ENCODE measurements at places on chromosomes 6 and 20.

DNA sequence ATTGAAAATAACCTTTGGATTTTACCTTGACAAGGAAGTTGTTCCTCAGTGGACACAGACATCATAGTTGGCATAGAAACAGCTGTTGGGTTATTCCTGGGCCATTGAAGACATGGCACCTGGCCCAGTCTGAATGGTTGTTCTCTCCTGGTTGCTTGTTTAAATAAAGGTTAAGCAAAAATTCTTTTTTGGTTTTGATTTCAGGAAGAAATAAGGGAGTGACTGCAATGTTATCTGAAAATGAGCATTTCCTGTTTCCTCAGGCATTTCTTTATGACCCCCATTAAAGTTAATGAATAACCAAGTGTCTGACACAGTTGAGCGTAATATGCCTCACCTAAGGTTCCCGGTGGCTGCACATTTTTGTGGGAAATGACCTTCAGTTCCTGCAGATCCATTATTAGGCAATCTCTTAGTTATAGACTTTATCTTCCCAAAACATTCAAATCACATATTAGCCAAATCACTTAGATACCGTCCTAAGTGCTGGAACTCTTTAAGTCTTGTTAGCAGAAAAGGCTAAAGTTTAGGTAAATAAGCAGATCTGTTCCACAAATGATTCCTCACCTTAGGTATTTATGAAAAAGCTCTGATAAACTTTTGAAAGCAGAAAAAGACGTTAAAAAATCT is 648.7 kb upstream of the FLRT3 start:
- DNase-seq: no peak

GRCh38 chr6:150720774-150721233 is 121.1 kb downstream of the PLEKHG1 start:
- DNase-seq: no peak

DNA sequence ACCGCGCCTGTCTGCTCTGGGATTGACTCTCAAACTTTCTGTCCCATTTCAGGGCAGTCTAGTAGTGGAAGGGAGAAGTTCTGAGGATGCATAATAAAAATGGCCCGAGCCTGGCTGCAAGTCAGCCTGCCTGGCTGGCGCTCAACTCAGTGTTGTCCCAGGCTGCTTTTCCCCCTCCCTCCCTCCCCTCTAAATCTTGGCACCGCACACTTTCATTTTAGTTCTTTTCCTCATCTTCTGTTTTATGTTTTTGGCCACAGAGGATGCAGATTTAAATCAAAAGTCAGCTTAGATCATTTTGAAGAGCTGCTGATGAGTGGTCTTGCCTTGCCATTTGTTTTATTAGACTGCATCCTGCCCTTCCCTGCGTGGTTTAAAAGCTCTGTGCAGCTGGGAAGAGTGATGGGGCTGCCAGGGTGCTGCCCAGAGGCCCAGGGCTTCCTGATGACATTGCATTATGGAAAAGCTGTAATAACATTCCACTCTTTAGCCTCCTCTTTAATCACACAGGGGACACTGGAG is 6.5 kb upstream of the UQCC2 start:
- peak; percentile 79 for DNase-seq

GRCh38 chr6:133254552-133255228 is 13.5 kb downstream of the EYA4 start:
- no peak for DNase-seq

DNA sequence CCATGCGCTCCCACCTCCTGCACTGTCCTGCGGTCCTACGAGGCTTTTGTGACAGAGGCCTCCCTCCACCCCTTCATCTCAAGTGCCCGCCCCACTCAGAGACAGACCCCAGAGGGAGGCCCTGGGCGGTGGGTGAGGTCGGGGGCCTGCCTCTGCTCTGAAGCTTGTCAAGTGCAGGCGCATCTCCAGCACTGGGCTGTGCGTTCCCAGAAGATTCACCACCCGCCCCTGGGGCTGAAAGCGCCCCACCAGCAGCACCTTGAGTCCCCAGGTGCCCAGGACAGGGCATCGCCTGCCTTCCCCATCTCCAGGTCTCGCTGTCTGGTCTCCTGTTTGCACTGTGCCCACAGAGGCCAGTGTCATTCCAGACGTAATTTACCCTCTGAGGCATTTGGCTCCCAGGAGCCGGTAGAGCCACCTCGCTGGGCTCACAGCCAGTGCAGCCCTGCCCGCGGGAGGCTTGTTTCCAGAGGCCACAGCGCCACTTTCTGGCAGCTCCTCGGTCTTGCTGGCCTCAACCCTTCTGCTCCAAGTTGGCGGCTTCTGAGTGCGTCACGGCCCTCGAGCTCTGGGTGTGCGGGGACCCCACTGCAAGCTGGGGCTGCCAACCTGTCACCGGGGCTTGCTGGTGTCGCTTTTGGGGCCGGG is 191.1 kb downstream of the TAF4 start:
- no peak for DNase-seq

DNA sequence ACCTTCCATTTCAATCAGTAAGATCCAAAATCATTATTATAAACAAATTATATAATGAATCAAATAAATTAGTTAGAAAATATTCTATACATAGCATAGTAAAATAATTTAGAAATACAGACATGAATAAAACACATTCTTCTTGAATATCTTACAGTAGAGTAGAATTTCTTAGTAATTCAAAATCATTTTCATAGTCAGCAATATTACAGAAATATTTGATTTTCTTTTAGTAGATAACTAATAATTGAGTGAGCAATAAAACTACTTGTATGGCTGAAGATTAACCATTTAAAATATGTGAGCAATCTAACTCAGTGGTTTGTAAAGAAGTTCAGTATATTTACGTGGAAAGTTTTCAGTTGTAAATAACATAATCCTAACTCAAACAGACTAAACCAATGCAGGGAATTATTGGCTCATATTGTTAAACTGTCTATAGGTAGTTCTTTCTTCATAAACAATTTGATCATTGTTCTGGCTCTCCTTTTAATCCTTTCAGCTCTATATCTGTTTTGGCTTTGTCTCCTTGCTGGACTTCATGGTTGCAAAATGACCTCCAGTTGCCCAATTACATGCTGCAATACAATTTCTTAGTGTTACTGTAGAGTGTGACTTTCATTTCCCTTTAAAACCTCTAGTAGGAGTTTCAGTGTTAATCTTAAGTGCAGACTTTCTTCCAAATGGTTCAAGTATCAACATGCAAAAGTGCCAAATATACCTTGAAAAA is 307.5 kb downstream of the EYS start:
- DNase-seq: no peak

- no peak for DNase-seq
These were observed 30.0 kb upstream of the ARHGAP18 start for GRCh38 chr6:129740013-129740412.

GRCh38 chr6:143264986-143265764 is 185.3 kb downstream of the ADAT2 start:
- DNase-seq: no peak

GRCh38 chr6:30823534-30823865 is 60.8 kb upstream of the DDR1 start:
- no peak for DNase-seq

DNA sequence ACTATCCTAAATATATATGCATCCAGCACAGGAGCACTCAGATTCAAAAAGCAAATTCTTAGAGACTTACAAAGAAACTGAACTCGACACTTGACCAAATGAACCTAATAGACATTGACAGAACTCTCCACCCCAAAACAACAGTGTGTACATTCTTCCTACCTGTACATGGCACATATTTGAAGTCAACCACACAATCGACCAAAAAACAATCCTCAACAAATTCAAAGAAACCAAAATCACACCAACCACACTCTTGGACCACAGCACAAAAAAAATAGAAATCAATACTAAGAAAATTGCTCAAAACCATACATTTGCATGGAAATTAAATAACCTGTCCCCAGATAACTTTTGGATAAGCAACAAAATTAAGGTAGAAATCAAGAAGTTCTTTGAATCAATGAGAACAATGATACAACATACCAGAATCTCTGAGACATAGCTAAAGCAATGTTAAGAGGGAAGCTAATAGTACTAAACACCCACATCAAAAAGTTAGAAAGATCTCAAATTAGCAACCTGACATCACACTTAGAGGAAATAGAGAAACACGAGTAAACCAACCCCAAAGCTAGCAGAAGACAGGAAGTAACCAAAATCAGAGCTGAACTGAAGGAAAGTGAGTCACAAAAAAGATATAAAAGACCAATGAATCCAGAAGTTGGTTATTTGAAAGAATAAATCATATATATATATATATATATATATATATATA is 12.5 kb upstream of the TREM1 start:
- DNase-seq: no peak

GRCh38 chr6:125658136-125658535 is 91.3 kb upstream of the HEY2 start:
- no peak for DNase-seq

GRCh38 chr20:371755-372542 is 8.6 kb upstream of the TRIB3 start:
- peak; percentile 50 for DNase-seq

GRCh38 chr6:148760568-148761526 is 14.0 kb downstream of the UST start:
- peak; percentile 88 for DNase-seq

- no peak for DNase-seq
These were observed at the start of gene TTBK1 for GRCh38 chr6:43242908-43243663. Gene TTBK1, plus strand, starts transcription at chr6:43243481. Its CDS starts 3,180 bp downstream, at chr6:43246661.

DNA sequence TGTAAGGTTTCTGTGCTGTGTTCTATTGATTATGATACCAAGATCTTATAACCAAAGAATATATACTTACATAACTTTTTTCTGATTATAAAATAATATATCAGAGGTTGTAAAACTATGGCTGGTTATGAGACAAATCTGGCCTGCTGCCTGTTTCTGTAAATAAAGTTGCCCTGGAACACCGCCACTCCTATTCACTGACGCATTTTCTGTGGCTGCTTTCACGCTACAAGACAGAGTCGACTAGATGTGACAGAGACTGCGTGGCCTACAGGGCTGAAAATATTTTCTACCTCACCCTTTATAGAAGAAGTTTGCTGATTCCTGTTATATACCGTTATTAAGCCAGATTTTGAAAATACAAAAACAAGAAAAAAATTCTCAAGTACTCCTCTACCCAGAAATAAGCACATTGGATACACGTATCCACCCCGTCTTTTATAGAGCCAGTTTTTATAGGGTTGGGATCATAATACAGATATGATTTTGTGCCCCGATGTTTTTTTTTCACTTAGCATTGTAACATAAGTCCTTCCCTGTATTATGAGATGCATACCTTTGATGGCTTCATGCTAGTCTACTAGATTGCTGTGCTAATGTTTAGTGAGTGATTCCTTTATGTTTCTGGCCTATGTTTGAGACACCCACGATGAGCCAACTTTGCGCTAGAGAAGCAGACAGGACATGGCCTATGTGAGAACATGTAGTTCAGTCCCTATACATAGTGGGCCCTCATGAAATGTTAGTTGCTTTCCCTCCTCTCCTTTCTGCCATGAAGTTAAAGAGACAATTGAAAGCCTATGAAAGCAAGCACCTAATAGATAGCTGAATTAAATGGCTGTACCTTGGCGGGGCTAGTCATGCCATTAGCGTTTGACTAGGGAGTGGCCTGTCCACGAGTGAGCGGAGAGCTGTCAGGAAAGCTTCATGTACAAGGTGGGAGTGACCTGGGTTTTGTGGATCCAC is 98.1 kb upstream of the KCNK16 start:
- DNase-seq: peak; percentile 69

GRCh38 chr20:21109144-21109543 is 3.0 kb upstream of the LINC00237 start:
- DNase-seq: no peak

GRCh38 chr6:41730531-41731436 is 4.6 kb downstream of the TFEB start:
- DNase-seq: no peak

DNA sequence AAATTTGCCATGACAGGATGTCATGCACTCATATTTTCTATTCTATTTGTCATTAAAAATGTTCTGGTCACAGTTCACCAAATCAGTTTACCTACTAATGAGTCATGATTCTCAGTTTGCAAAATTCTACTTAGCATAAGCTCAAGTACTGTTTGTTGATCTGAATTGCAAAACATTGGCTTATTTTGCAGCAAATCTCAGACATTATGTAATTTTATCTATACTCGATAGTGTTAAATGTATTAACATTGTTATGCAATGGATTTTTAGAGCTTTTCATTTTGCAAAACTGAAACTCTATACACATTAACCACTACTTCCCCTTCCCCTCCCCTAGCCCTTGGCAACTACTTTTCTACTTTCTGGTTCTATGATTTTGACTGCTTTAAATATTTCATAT is 213.8 kb upstream of the ZFP64 start:
- no peak for DNase-seq

DNA sequence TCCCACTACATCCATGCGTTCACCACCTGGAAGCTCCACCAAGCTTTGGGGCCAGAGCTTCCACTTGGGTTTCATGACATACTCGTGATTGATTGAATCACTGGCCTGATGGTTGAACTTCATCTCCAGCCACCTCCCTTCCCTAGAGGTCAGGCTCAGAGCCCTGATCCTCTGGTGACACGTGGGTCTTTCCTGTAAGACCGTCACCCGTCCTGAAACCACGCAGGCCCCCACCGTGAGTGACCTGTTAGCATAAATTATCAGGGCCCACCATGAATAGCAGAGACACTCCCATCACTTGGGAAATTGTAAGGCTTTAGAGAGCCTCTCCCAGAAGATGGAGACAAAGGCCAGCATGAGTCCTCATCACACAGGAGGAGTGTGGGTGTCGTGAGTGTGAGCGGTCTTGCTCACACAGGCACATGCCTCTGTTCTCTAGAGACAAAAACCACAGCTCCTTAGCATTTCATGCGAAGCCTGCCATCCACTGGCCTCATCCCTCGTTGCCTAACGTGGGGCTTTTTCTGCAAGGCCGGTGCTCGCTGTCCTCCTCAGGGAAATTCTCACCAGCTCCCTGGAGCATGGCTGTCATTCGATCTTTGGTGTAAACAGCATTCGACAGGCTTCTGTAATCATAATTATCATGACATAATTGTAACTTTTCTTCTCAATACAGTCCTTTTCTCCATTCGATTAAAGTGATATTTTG is 65.1 kb upstream of the DUSP22 start:
- no peak for DNase-seq

- DNase-seq: no peak
These were observed 977 bp downstream of the HMGN4 start for GRCh38 chr6:26539071-26539615.

DNA sequence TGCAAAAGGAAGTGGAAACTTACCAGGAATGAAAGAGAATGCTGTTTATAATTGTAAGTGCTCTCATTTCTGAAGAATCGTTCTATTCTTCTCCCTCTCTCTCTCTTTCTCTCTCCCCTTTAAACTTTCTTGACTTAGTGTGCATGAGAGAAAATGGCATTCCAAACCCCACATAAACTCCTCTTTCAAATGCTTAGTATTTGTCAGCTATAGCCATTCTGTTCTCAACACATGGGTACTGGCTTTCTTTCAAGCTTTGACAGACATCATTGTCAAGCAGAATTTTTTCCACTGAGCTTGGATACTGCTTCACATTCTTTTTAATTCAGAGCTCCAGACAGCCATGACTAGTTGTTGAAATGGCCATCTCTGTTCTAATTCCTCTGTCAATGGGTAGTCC is 51.1 kb upstream of the PREP start:
- DNase-seq: no peak

Measured in femur (tissue), 1 donor.